Pancreas (tissue), 10 donors: ENCODE measurements at places on chromosomes 5 and 9. TPM values are rescaled to one million over a fixed set of nuclear protein-coding genes. Genes with fewer than 3 reads are reported as not detected.

DNA sequence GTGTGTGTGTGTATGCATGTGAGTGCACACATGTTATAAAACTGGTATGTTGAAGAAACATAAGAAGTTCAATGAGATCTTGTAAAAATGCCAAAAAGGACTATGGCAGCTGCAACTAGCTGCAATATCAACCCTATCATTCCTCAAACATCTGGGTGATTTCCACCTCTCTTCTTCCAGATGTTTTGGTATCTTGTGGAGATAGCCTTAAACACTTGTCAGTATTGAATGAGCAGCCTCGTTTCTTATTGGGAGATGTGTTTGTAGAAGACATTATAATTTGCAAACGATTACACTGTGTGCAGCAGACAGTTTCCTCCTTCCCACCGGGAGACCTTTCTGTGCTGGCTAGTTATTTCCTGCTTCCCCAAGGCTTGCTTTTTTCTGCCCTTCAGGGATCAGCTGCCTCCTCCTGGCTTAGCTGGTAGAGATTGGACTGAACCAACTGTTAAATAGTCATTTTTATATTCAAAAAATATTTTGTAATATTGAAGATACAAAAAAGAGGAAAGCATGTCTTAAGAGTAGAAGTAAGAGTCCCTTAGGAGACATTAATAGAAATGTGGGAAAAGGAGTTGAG, 168.4 kb upstream of the MPDZ start:
- DNase-seq: no peak

DNA sequence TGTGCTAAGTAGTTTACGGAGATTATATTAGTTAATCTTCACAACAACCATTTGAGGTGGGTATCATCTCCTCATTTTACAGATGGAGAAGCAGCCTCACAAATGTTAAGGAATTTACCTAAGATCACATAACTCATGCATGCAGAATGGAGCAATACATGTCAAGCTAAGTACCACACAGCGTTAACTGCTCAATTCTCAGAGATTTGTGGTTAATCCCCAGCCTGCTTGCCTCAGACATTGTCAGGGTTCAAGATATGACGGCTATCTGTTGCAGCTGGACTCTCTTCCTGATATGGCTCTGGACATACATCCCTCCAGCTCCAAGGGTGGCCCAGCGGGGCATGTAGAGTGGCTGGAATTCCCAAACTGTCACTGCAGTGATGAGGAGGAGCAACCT, 7.3 kb upstream of the ZNF346 start:
- no peak for DNase-seq

DNA sequence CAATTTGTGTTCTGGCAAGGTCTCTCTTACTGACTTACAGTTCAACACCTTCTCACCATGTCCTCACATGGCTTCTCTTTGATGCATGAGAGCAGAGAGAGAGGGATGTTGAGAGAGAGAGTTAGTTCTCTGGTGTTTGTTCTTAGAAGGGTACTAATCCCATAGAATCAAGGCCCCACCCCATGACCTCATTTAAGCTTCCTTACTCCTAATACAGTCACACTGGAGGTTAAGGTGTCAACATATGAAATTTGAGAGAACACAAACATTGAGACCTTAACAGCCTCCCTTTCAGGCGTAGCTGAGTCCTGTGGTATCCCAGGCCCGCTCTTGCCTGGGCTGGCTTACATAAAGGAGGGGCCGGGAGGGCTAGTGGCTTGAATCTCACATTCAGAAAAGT, 10.6 kb upstream of the SEMA6A start:
- no peak for DNase-seq

GRCh38 chr5:135426102-135427082, 20.8 kb downstream of the DCANP1 start:
- DNase-seq: no peak

- DNase-seq: no peak
Observed at GRCh38 chr5:168401880-168402279, 84.4 kb upstream of the RARS1 start.

DNA sequence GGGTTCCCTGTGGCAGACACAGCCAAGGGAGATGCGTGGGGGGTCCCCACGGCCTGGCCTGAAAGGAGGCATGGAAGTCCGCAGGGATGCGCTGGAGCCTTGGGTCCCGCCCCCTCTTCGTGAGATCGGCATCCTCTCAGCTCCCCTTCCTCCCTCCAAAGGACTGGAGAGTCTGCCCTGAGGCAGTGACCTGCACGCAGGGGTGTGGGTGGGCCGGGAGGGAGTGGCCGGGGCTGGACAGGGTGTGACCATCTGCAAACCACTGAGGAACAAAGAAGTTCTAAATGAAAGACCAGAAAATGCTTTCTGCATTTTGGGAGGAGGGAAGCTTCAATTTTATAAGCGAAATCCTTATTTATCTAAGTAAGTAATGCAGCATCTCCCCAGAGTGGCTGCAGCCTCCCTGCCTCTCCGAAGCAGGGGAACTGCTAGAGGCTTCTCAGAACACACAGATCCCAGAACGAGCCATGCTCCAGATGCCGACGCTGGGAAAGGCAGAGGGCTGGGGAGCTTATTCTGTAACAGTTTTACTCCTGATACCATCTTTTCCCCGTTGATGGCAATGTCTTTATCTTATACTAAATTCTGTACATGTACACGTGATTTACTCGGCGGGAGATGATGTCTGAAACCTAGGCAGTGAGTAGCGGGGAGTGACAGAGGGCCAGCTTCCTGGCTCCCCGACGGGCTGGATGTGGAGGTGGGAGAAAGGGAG, 221.7 kb downstream of the FANCC start:
- peak; percentile 26 for DNase-seq

DNA sequence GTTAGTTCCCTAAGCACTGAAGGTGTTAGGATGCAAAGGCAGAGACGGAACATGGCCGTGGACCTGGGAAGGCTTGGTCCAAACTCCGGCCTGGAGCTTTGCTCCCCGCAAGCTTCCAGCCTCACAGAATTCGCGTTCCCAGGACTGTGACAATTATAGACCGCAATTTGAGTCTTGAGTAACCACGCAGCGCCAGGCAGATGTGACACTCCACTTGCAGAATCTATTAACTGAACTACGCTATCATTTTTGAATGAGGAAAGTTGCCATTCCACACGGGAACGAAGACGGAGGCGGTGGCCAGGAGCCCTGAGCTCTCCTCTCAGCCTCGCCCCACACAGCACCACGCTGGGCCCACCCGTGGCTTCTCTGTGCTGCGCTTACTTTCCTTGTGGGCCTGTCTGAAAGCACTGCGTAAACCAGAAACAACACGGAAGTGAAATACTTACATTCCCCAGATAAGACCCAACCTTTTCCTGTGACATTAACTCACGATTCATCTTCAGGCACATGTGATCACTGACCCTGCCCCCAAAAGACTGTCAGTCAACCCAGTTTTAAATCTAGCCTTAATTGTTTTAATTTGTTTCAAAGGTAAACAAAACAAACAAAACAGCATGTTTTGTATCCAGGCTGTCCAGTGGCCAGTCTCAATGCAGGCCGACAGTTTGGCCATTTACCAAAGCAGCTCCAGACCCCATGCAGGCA, 16.1 kb upstream of the COL5A1 start:
- DNase-seq: no peak

- no peak for DNase-seq
Observed at GRCh38 chr9:27653246-27653645, 80.0 kb upstream of the C9orf72 start.

- DNase-seq: no peak
Observed at GRCh38 chr5:19258686-19259085, 729.3 kb downstream of the CDH18 start.

GRCh38 chr5:2385818-2386217, 365.7 kb downstream of the IRX2 start:
- no peak for DNase-seq

GRCh38 chr9:19372567-19372966, 7.5 kb downstream of the RPS6 start:
- DNase-seq: no peak

- DNase-seq: no peak
Observed at GRCh38 chr9:130306823-130307666, 41.5 kb downstream of the HMCN2 start.

- no peak for DNase-seq
Observed at GRCh38 chr5:150751096-150751891, 7.5 kb downstream of the DCTN4 start.

- DNase-seq: no peak
Observed at GRCh38 chr5:157252711-157253465, 13.0 kb upstream of the CYFIP2 start.

DNA sequence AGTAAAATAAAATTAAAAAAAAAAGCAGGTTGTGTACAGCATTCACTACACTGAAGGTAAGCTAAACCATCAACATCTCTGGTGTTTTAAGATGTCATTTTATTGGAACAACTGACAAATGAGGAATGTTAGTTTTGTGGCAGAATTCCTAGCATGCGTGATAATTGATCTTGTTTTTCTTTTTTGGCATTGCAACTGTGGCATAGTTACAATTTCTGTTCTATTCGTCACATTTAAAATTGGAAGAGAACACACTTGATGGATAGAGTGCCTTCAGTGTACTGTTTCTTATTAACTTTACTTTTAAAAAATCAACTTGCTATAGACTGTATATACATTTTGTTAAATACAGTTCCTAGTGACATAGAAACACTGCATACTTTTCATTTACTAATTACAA, 43.6 kb upstream of the TNFSF15 start:
- DNase-seq: no peak

GRCh38 chr9:84136119-84136868, 155.7 kb downstream of the RMI1 start:
- DNase-seq: no peak

- DNase-seq: peak; percentile 16
Observed at GRCh38 chr9:117247266-117247665, 167.6 kb downstream of the ASTN2 start.

DNA sequence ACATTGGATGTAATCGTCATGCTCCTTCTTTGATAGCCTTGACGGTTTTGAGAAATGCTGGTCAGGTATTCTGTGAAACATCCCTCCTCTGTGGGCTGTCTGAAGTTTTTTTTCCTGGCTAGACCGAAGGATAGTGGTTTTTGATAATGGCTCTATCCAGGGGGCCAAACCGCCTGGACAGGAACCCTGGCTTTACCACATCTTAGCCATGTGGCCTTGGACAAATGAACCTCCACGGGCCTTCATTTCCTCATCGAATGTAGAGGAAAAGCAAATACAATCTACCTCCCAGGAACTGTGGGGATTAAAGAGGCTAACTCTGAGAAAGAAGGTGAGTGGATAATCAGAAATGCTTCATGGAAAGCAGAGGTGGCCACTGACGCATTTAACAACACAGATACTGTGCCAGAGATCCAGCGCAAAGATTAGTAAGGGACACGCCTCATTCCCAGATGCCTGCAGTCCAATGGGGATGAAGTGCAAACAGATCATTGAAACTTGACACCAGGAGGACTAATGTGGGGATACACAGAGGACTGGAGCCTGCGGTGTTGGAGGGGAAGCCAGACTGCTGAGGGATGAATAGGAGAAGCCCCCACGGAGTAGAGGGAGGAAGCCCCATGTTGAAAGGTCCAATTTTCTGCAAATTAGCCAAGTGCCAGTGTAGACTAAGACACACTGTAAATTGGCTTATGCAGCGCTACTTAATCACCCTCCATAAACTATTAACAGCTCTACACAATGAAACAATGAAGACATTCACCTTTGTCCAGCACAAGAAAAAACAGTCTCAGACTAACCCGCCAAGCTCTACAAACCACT, 41.6 kb downstream of the MYO10 start:
- DNase-seq: peak; percentile 60

DNA sequence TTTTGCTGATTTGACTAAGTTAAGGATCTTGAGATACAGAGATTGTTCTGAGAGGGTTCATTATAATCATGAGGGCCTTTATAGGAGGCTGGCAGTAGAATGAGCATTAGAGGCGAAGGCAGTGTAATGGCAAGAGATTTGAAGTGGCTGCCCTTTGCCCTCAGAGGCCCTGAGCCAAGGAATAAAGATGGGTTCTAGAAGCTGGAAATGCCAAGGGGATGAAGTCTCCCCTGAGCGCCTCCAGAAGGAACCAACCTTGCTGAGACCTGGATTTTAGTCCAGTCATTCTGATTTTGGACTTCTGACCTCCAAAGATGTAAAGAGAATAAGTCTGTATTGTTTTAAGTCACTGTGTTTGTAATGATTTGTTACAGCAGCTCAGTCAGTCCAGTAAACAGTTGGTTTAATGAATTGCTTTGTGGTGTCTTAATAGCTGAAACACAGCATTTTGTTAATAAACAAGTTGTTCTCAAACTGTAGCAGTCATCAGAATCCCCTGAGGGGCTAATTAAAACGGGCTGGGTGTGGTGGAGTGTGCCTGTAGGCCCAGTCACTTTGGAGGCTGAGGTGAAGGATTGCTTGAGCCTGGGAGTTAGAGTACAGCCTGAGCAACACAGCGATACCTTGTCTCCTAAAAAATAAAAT, 23.2 kb downstream of the GLRX start:
- DNase-seq: no peak

GRCh38 chr5:33806738-33807442, 84.9 kb downstream of the ADAMTS12 start:
- DNase-seq: no peak

DNA sequence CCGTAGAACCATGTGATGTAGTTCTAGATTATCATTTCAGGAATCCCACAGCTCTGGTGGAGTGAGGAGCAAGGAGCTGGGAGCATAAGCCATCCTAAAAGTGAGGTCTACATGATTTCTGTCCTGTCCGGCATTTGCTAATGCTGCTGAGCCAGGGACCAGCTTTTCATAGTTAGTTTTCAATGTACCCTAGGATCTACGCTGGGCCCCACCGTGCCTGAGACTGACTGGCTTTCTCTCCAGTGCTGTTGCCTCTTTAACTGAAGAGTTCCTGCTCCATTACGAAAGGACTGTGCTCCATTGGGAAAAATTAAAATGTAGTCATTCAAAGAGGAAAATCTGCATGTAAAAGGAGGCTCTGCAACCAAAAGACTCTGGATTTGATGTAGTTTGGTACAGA, 634.8 kb downstream of the DMRTA1 start:
- DNase-seq: no peak

GRCh38 chr5:88145221-88145610, 123.4 kb downstream of the TMEM161B start:
- DNase-seq: peak; percentile 45

DNA sequence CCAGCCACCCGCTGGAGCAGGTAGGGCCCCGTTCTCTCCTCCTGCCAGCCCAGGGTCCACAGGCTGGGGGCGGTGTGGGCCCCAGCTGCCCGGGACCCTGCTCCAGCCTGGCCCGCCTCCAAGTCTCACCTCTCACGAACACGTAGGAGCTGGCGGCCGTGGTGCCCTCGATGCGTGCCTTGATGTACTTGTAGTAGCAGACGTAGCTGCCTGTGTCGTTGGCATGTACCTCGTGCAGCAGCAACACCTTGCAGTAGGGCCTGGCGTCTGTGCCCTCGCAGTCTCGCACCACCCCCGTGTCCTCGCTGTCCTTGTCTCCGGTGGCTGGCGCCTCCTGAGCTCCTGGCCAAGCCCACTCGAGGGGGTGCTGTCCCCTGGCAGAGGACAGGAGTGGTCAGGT, 19.0 kb downstream of the FLT4 start:
- peak; percentile 11 for DNase-seq

- DNase-seq: no peak
Observed at GRCh38 chr5:34501016-34501415, 155.1 kb upstream of the RAI14 start.

GRCh38 chr5:17147170-17147569, 70.3 kb upstream of the BASP1 start:
- no peak for DNase-seq

- DNase-seq: peak; percentile 18
Observed at GRCh38 chr9:135701959-135702721, at the start of gene KCNT1. KCNT1 (plus strand) TSS chr9:135702185; CDS start chr9:135702259, 74 bp downstream.

QRFP gene
- not detected for total RNA-seq

FAM151B gene
- 2.3 TPM for total RNA-seq

ABCA2 gene
- total RNA-seq: 16.2 TPM

C5orf46 gene
- total RNA-seq: not detected

RANBP3L gene
- total RNA-seq: 0.16 TPM

BAAT gene
- total RNA-seq: 5.0 TPM

BTNL8 gene
- 0.23 TPM for total RNA-seq

EGFLAM gene
- total RNA-seq: 1.1 TPM

GCNT4 gene
- 2.7 TPM for total RNA-seq

PCDHB16 gene
- 1.4 TPM for total RNA-seq
